ENCODE measurements at places on chromosomes 12 and 14. TPM values are rescaled to one million over a fixed set of nuclear protein-coding genes. Genes with fewer than 3 reads are reported as not detected.

- no peak for DNase-seq
Measured at GRCh38 chr14:102201353-102201738, 61.6 kb downstream of the WDR20 start.

GRCh38 chr14:81298122-81298521 lies 77.4 kb upstream of the GTF2A1 start:
- DNase-seq, result no peak

DNA sequence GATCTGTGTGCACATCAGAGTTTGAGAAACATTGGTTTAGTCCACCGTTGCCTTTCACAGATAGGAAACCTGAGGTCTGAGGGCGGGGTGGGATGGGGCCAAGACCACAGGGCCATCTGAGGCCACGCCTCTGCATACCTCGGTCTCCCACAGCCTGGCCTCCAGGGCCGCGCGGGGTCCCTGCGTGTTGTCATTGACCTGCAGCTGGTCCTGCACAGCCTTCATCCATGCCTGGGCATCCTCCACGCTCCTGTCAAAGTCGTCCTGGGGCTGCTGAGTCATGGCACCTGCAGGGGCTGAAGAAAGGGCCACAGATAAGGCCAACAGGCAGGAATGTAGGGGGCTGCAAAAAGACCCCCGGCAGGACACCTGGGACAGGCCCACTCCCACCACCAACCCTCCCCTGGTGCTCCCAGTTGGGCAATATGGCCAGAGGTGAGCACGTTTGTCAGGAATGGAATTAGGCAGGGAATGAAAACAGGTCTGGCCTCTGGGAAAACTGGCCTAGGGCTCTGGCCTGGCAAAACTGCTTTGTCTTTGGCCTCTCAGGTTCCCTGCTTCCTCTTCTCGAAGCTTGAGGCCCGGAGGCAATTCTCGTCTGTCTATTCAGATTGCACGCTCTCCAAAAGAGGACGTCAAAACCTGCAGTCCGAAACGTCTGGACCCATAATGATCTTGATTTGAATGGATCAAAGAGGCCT lies 40.8 kb downstream of the SYNE3 start:
- no peak for DNase-seq

DNA sequence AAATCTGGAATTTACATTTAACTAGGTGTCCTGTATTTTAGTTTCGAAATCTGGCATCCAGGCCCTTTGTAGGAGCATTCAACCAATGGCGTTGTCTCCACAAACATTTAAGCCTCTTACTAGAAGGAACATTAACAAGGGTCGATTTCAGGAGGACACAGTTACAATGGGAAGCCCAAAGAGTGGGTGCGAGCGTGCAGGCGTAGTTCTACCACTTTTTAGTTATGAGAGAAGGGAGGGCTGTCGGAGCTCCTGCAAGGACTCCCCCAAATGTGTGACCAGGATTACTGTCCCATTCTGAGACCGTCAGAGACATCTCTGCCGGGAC lies 365 bp upstream of the ABHD4 start:
- DNase-seq, result no peak

DNA sequence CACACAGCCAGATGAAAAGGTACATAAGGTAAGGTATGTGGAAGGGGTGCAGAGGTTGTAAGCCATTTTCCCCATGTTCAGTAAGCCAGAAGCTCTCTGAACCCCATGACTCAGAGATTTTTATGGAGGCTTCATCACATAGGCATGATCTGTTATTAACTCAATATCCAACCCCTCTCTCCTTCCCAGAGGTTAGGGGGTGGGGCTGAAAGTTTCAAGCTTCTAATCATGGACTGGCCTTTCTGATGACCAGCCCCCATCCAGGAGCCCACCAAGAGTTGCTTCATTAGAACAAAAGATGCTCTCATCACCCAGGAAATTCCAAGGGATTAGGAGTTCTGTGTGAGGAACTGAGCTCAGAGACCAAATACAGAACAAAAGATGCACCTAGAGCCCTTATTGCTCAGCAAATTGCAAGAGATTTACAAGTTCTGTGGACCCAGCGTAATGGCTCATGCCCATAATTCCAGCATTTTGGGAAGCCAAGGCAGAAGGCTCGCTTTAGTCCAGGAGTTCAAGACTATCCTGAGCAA lies 103.2 kb upstream of the DAAM1 start:
- no peak for DNase-seq

DNA sequence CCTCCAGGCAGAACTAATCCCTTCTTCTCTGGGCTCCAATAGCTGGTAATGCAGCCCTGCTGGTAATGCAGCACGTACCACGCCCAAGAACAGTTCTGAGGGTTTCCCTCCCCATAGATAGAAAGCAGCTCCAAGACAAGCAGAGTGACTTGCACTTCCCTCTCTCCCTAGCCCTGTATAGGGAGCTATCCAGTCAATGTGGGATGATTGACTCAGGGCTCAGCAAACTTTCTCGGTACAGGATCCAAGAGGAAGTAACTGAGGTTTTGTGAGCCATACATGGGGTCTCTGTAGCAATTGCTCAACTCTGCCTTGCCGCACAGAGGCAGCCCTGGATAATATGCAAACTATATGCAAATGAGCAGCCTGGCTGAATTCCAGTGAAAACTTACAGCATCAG lies 15.5 kb upstream of the FKBP4 start:
- DNase-seq, result no peak

DNA sequence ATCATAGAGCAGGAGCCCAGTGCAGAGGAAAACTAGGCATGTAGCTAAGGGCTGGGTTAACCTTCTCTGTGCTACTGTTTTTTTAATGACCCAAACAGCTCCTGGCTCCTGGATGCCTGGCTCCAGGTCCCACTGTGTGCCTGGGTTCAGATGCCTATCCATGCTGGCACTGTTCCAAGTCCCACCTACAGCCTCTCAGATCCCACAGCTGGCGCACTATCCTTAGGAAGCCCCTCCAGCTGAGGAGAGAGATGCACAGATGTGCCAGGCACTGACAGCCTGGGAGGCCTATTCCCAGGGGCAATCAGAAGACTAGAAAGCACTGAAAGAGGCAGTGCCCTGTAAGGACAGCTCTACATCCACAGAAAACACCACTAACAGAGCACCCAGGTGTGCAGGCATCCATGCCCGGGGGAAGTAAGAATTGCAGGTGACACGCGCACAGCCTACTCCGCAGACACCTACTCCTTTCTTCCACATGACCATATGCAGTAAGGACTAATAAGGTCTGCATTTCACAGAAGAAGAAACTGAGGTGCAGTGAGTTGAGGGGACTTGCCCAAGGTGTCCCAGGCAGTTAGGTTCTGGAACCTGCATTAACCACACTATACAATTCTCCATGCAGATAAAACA lies 51.2 kb downstream of the PITPNM2 start:
- no peak for DNase-seq

DNA sequence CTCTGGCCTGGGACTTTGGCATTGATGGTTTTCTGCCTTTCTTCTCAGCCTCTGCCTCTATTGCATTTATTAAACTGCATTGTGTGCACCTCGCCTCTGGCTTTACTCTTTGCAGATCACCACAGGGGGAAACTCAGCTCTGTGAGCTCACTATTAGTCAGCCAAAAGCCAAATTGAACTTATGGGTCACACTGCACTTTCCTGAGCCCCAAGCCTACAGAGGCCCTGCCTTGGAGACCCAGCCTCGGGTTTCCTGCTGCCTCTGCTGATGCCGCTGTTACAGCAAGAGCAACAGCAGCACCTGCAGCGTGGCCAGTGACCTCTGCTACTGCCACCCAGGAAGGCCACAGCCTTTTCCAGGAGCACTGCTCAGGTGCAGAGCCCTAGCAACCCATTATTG lies 122.5 kb downstream of the DAD1 start:
- DNase-seq, result no peak

DNA sequence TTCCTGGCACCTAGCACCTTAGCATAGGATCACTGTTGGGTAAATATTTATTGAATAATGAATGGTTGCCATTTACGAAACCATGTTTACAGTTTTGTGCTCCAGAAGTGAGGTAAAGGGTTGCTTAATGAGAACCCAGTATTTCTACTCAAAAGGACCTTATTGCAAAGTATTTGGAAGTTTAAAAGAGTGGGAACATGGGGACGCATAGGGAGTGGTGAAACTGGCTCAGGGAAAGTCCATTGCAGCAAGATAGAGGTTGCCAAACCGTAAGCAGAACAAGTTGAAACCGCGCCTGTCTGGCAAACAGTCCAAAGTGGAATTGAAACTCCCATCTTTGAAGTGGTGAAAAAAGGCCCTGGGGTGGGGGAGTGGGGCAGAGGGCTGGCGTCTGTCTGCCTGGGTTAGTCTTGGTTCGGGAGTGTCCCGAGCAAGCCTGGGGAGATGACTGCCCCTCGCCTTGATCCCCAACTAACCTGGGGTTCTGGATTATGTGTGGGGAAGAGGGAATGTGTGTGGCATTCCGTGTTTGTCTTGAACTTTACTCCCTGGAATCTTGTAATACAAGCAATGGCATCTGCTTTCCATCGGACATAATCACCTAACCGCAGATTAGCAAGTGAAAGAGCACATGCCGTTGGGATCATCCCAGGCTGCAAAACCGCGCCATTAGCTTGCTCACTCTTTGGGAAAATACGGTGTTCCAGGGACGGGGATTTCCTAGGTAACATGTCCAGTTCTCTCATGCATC lies 7.2 kb downstream of the ALDH2 start:
- no peak for DNase-seq

DNA sequence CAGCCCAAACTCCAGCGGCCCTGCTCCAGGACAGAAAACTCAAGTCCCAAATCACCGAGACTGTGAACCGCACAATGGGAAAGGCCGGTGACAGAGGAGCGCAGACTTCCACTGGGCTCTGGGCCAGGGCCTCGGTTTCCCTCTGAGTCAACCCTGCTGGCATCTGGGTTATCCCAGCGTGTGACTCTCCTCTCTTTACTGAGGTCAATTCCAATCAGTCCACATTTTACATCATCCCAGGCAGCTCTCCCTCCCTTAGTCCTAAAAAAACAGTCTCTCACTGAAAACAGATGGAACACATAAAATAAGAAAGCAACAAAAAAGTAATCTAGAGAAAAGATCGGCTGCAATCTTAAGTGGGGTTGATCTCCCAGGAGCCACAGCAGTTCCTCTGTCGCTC lies 36.9 kb downstream of the ITPK1 start:
- no peak for DNase-seq

- DNase-seq, result no peak
Measured at GRCh38 chr14:74243051-74243450, 3.8 kb downstream of the VSX2 start.

GRCh38 chr12:128415036-128415560 lies 148.1 kb downstream of the TMEM132C start:
- DNase-seq, result no peak

GRCh38 chr14:66853311-66853710 lies 335.9 kb upstream of the GARIN2 start:
- no peak for DNase-seq

DNA sequence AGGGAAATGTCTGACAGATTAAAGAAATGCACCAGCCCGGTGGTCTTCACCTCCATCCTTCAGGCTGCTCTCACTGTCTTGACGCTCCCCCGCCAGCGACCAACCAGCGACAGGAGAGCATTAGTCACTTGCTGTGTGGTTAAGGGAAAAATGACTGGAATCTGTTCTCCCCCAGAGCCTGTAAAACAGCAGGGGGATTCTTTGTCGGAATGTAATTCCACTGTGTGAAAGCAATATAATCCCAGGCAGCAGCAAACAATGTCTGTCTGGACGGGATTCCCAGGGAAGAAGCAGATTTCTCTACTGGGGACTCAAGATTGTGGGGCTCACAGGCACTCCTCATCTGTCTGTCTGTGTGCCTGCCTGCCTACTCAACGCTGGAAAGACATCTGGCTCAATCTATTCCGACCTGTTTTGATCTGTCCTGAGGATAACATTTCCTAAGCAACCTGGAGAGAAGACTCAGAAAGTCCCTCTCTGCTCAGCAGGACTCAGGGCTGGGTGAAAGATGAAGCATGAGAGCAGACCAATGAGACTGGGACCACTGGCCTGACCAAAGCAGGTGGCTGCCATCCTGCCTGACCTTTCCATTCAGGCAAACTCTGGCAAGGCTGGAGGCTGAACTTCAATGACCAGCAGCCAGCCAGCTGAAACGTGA lies 54.6 kb downstream of the NUAK1 start:
- DNase-seq, result no peak

GRCh38 chr14:35047976-35048513 lies 2.0 kb downstream of the FAM177A1 start:
- DNase-seq, result no peak

DNA sequence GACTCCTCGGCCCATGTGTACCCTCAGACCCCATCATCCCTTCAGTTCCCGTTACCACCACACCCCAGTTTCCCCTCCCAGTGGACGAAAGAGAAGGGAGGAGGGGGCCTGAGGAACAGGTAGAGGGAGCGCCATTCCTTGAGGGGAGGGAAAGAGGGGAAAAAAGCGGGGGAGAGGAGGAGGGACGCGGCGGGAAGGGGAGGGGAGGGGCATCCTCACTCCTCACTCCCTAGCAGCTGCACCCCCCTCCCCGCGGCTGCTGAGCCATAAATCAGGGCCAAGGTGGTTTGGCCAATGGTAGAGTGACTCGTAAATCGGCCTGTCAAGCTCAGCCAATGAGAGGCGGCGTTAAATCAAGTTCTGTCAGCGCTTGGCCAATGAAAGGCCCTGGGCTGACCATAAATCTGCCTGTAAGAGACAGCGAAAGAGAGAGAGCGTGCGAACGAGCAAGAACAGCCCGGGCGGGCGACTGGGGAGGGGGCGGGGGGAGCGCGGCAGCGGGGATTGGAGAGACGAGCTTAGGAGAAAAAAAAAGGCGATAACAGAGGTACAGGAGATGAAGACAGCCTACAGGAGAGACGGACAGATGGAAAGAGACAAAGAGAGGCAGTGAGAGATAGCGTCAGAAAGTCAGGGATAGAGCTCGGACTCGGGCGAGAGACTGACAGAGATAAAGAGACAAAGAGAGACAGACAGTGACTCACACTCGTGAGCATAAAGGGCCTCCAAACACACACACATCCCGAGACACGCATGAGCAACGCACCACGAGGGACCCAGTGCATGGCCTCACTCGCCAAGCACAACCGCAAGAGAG lies 5.1 kb downstream of the GPR84 start:
- peak; percentile 98 for DNase-seq

CCDC92 gene
- 59.6 TPM for polyA plus RNA-seq

ZDHHC22 gene
- not detected for polyA plus RNA-seq

C12orf42 gene
- not detected for polyA plus RNA-seq

MLEC gene
- 168 TPM for polyA plus RNA-seq

TAS2R46 gene
- 0.43 TPM for polyA plus RNA-seq

RAB2B gene
- 47.9 TPM for polyA plus RNA-seq

TAS2R19 gene
- polyA plus RNA-seq, result 1.7 TPM

ERP27 gene
- polyA plus RNA-seq, result 9.6 TPM

TAS2R13 gene
- 0.10 TPM for polyA plus RNA-seq

SLC6A15 gene
- 0.42 TPM for polyA plus RNA-seq

ACSS3 gene
- polyA plus RNA-seq, result 16.6 TPM

VRTN gene
- 0.04 TPM for polyA plus RNA-seq

ZBTB42 gene
- 6.2 TPM for polyA plus RNA-seq

BCDIN3D gene
- 6.0 TPM for polyA plus RNA-seq
